H54 (cell line): ENCODE measurements at places on chromosomes 5 and 9.

DNA sequence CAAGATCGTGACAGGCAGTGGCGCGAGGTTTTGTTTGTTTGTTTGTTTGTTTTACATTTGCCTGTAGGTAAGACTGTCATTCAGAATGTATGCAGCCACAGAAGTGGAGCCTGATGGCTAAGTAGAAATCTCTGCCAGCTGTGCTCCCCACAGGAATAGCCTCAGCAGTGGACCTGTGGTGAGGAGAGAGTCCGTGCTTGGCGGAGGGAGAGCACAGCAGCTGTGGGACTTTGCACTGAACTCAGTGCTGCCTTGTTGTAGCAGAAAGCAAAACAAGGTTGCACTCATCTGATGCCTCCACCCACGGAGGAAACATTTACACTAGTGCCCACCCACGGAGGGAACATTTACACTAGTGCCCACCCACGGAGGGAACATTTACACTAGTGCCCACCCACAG is 4.4 kb upstream of the ZNF782 start:
- DNase-seq = no peak

GRCh38 chr9:131886826-131887225 is 146.9 kb upstream of the RAPGEF1 start:
- no peak for DNase-seq

GRCh38 chr9:133714606-133715294 is 23.4 kb downstream of the SARDH start:
- DNase-seq = no peak

GRCh38 chr5:53095931-53096525 is 13.5 kb downstream of the MOCS2 start:
- DNase-seq = peak; percentile 5

- no peak for DNase-seq
These were observed 145.9 kb downstream of the ROR2 start for GRCh38 chr9:91803970-91804752.

DNA sequence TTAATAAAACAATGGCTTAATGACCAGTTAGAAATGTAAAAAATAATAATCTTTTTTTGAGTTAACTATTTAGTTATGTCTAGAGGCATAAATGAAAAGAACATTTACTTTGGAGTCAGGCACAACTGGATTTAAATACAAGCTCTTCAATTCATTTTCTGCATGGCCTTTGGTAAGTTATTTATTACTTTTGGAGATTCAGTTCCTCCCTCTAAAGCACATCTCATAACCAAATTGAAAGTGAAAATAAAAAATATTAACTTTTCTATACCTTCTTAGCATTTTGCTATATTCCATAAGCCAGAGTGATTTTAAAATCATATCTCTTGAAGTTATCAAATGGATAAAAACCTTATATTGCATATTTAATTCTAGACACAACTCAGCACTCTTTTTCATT is 434.9 kb upstream of the SMARCA2 start:
- no peak for DNase-seq

DNA sequence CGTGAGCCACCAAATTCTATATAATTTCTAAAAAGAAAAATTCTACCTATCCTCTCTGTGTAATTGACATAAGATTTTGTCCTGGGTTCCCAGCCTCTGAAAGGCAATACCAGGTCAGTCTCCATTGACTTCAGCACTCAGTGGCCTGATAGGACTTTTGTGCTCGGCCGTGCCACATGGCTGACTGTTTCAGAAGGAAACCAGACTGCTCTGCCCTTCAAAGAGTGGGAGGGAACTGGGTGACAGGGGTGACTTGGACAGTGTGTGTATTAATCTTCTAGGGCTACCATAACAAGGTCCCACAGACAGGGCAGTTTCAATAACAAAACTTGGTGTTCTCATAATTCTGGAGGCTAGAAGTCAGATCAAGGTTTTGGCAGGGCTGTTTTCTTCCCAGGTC is 43.0 kb downstream of the ARHGAP26 start:
- DNase-seq = no peak

- no peak for DNase-seq
These were observed 75.5 kb downstream of the RAI14 start for GRCh38 chr5:34731435-34732232.

GRCh38 chr9:136723362-136723976 is 11.1 kb downstream of the DIPK1B start:
- no peak for DNase-seq

DNA sequence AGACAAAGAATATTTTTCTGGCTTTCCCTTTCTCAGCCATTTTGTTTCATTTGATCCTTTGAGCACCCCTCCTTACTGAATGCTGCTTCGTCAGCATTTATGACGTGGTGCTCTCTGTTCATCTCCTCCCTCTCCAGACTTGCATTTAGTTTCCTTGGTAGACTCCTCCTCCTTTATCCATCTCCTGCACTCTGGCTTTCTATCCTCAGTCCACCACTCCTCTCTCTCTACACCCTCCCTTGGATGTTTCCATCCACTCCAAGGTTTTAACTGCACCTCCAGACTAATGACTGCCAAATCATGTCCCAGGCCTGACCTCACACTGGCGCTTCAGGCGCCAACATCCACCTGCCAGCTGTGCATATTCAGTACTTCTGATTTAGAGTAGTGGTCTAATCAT is 245.4 kb downstream of the RAB3C start:
- DNase-seq = no peak

DNA sequence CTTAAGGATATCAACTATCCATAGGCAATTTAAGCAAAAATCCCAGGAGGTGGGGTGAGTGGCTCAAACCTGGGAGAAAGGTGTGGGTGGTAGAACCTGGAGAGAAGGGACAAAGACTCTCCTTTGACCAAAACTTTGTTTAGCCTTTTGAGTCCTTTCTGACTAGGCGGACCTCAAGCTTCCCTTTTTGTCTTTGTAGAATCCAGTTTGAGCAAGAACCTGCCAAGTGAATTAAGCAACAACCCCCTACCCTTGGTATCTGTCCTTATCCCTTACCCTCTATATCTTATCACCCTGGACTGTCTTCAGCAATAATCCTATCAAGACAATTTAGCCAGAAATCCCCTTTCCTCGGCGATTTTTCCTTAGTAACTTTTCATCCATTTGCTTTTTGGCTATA is 53.5 kb upstream of the SLC28A3 start:
- no peak for DNase-seq

GRCh38 chr5:69492391-69492922 is at the start of gene OCLN:
OCLN (plus strand) TSS chr5:69492790; CDS start chr5:69504245, 11,455 bp downstream.
- peak; percentile 69 for DNase-seq

- DNase-seq = no peak
These were observed 493.3 kb upstream of the ADAMTS16 start for GRCh38 chr5:4646715-4647375.

DNA sequence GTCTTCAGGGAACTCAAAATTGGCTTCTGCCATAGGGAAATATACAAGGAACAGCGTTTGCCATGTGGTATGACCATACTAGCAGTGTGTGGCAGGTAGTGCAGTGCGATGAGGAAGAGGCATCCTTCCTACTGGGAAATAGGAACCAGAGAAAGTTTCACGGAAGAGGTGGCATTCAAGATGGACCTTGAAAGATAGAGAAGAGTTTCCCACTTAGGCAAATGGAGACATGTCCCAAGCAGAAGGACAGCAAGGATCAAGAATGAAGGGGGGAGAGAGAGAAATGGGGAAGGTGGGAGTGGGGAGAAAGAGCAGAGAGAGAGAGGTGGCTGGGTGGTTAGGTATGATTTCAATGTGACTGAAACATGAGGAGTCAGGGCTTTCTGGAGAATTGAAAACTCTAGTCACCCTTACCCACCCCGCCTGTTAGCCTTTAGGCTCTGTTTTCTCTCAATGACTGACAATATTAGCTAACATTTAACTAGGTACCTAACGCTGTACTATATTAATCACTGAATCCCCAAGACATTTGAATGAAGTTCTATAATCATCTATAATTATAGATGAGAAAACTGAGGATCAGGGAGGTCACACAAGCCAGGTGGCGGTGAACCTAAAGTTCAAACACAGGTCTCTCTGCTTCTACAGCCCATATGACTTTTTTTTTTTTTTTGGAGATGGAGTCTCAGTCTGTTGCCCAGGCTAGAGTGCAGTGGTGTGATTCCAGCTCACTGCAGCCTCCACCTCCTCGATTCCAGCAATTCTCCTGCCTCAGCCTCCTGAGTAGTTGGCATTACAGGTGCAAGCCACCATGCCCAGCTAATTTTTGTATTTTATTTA is 171.3 kb downstream of the NR3C1 start:
- no peak for DNase-seq

GRCh38 chr5:175547842-175548241 is 69.5 kb downstream of the SFXN1 start:
- no peak for DNase-seq

GRCh38 chr5:122424132-122424531 is 112.1 kb downstream of the SNCAIP start:
- no peak for DNase-seq

- DNase-seq = peak; percentile 74
These were observed 101.6 kb upstream of the SPRY4 start for GRCh38 chr5:142426129-142427014.

DNA sequence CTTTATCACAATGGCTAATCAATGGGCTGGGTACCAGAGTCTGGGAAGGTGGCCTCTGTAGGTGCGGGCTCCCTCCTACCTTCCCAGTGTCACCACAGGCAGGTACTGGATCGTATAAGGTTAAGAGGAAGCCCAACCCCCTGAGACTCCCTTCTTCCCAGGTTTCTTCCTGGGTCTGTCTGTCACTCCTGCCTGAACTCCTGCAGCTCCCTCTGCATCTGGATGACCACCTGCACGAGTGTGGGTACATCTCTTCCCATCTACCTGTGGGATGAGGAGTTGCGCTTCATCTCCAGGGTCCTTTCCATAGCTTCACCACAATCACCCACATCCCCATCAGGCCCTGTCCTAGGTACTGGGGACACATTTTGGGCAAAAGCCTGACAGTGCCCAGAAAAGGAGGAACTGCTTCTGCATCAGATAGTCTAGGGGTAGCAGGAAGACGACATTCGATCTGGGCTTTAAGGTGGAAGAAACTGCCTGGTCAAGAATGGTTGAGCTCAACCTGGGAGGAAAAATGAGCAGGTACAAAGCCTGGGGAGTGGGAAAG is 112.2 kb upstream of the ALDH1B1 start:
- DNase-seq = no peak

- DNase-seq = no peak
These were observed 563.5 kb downstream of the PRR16 start for GRCh38 chr5:121027636-121028035.

DNA sequence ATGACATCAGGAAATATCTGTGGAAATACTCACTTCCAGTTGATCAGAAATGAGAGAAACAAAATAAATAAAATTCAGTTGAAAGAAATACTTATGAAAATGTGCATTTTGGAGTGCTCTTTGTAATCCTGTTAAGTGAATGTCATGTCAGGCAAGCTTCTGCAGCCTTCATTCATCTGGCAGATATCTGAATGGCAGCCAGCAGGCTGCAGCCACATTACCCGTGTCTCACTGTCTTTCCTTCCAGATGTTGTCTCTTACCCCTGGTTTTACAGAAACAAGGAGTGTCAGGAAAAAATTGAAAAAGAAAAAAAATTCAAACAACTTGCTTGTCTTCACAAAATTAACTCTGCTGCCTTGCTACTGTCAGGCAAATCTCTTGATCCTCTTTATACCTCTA is 445.0 kb upstream of the RIOK2 start:
- no peak for DNase-seq

GRCh38 chr9:78692871-78693270 is 395.9 kb downstream of the PSAT1 start:
- DNase-seq = no peak

DNA sequence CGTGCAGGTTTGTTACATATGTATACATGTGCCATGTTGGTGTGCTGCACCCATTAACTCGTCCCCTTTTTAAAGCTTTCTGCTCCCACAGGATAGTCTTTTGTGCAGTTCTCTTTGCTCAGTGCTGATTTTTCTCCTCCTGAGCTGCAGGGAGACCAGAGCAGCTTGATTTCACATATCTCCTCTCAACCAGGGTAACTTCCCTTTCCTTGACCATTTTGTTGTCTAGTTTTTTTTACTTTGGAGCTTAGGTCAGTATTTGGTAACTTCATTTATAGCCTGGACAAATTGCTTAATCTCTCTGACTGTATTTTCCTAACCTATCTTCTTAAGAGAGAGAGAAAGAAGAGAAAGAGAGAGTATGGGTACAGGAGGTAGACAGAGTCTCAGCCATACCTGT is 137.1 kb upstream of the ZNF366 start:
- DNase-seq = no peak

DNA sequence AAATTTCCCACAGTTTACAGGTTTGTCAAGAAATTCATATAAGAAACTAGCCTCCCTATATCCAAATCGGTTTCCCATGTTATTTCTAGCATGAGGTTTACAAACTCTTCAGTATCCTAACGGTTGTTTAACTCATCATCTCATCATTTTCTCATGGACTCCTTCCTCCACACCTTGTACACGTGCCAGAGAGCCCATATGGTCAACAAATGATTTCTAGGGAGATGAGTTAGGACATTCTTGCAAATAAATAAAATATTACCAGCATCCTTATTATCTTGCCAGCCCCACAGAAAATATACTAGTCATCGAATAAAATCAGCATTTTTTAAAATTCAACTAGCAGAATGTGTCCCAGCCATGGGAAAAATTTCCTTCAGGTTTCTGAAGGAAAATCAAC is 285.2 kb downstream of the EBF1 start:
- DNase-seq = no peak

DNA sequence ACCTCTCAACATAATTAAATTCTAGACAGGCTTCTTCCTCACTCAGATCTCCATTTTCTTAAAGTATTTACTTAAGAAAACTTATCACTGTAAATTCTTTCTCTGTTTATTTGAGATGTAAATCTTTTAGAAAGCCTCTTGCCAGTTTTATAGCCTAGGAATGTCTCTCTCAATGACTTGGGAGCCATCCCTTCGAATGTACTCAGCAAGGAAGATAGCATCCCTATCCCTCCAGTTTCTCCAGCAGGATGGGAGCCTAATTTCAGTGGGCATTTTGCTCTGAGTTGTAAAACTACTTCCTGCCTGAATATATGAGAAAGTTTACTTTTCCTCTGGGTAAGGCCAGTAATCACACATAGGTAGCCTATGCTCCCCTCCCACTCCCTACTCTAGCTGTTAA is 558.5 kb upstream of the ARRDC3 start:
- DNase-seq = no peak

- DNase-seq = no peak
These were observed 83.4 kb upstream of the ZNF169 start for GRCh38 chr9:94175669-94176068.

DNA sequence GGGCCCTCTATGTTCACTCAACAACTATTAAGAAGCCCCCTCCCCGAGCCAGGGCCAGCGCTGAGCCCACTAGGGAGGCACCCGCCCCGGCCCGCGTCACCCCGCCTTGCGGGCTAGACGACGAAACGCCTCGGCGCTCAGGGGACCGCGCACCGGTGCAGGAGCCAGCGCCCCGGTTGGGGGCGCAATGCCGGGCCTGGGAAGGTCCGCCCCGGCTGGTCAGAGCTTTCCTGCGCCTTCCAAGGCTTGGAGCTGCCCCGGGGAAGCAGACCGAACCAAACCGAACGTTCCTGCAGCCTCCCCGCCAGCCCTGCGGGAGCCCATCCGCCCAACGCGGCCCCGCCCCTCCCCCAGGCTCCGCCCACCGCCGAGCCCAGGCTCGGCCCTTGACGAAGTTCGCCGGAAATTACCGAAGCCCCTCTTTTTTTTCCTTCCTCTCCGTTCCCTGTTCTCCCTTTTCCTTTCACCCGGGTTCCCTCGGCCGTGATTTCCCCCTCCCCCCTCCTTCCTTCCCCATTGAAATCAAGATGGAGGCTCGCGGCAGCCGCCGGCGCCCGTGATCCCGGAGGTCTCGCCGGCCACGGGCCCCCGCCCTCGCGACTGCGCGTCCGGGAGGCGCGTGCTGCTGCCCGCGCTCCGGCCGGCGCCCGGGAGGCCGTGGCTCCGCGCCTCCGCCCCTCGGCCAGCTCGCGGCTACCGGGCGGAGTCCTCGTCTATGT is at the start of gene TRIO:
TSS of gene TRIO (plus strand) at position 516 of the 719 bp plus-strand sequence. CDS start 384 bp downstream, outside the sequence.
- DNase-seq = peak; percentile 96

- DNase-seq = no peak
These were observed 4.3 kb downstream of the RPL12 start for GRCh38 chr9:127446713-127447415.
